ENCODE measurements at places on chromosomes 11 and 22. TPM values are rescaled to one million over a fixed set of nuclear protein-coding genes. Genes with fewer than 3 reads are reported as not detected.

Gene ALX4
- not detected for total RNA-seq

- no peak for DNase-seq
Measured at GRCh38 chr11:47001781-47002181, 65.2 kb downstream of the CSTPP1 start.

- no peak for DNase-seq
Measured at GRCh38 chr22:17931400-17931825, 92.9 kb downstream of the MICAL3 start.

DNA sequence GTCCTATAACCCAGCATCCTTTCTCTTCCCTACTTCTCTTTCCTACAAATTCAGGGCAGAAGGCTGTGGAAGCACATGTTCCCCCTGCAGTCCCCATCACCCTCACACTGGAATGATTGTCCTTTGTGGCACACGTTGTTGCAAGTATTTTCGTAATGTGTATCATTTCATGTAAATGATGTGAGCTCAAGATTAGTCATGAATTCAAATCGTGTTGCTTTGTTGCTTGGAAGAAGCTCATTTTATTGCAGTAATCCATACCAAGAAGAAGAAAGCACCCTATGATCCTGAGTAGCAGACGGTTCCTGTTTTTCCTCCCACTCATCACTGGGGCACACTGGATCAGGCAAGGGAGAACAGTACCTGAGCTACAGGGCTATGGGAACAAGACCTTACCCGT is 173.4 kb downstream of the NCAM1 start:
- no peak for DNase-seq

GRCh38 chr11:61542705-61543104 is 34.2 kb downstream of the LRRC10B start:
- DNase-seq: no peak

Gene CHRDL2
- total RNA-seq: not detected

GRCh38 chr11:34267417-34267816 is 90.4 kb downstream of the ABTB2 start:
- no peak for DNase-seq

Gene PKNOX2
- not detected for total RNA-seq

DNA sequence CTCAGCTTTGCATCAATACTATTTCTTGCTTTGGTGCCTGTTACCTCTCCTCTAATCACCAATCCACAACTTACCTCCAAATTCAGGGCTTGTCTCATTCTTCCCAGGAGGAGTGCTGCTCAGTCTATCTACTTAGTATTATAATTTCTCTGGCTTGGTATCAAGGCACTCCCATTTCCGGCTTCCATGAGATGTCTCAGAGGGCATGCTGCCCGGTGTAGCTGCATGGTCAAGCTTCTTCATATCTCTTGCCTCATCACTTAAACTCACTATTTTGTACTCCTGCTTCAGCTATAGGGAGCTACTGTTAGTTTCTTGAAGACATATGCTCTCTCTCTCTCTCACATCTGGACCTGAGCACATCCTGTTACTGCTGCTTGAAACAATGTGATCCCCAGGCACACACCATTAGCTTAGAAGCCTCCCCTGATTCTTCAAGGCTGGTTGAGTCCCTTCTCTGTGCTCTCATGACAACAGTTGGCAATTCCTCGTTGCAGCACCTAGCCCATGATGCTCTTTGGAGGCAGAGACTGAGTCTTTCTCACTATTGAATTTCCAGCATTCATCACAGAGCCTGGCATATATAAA is 182.8 kb upstream of the SYN3 start:
- DNase-seq: no peak

Measured in Caki2 (cell line).